ENCODE measurements at places on chromosomes 1 and 21.
A peak's percentile ranks its signal among the peaks of the same experiment; 100 is the strongest.

GRCh38 chr1:227947676-227948492, at the start of gene WNT9A:
Gene WNT9A (minus strand): TSS chr1:227947932. CDS start chr1:227947887, 45 bp downstream.
- no peak for DNase-seq

- DNase-seq: no peak
Observed at GRCh38 chr1:159510229-159510541, 25.6 kb downstream of the OR10J5 start.

- DNase-seq: no peak
Observed at GRCh38 chr1:177650947-177651346, 318.9 kb downstream of the SEC16B start.

DNA sequence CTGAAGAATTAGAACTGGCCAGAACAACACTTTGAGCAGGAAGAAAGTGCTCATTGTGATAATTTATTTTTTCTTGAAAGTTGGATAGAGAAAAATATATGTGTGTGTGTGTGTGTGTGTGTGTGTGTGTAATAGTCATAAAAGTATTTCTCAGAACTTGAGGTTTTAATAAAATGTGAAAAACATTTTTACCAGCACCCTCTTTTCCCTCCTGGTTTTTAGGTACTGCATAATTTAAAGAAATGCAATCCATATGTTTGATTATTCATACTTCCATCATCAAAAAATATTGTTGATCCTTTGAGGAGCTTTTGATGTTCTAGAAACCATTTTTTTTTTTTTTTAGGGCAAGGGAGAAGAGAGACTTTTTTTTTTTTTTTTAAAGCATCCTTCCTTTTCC, 66.8 kb upstream of the JUN start:
- no peak for DNase-seq

- no peak for DNase-seq
Observed at GRCh38 chr1:110859062-110859461, 13.9 kb upstream of the CD53 start.

GRCh38 chr1:11847667-11848372, at the start of gene NPPA:
Gene NPPA (minus strand): TSS chr1:11847783. CDS start chr1:11847684, 99 bp downstream.
- DNase-seq: no peak

GRCh38 chr1:201715801-201716741, 112.9 kb upstream of the IPO9 start:
- no peak for DNase-seq

DNA sequence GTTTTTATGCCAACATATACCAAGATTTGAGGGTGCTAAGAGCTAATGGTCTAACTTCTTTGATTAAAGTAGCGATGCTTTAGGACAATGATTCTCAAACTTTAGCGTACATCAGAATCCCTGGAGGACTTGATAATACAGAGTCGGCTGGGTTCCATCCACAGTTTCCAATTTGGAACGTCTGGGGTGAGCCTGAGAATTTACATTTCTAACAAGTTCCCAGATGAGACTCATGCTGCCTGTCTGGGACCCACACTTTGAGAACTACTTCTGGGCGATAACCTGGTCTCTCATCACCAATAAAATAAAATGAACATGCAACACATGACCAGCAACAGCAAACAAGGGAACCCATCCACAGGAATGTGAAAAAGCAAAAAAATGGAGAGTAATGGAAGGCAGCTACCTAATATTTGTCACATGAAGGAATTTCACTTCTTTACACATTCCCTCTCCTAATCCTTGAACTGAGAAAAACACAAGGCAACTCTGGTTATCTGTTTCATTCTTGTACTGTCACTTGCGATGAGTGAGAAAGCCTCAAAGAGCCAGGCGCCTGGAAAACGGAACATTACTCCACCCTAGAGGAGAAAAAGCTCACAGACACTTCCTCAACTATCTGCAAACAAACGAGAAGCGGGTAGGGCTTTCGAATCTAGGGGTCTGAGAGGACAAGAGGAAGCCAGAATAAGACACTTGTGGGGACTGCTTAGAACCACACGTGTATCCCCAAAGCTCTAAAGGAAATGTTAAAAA, 14.0 kb downstream of the HSF2BP start:
- no peak for DNase-seq

GRCh38 chr1:32981003-32981901, 16.6 kb upstream of the RNF19B start:
- DNase-seq: peak; percentile 53

- DNase-seq: no peak
Observed at GRCh38 chr1:36911561-36912364, 122.6 kb downstream of the GRIK3 start.

DNA sequence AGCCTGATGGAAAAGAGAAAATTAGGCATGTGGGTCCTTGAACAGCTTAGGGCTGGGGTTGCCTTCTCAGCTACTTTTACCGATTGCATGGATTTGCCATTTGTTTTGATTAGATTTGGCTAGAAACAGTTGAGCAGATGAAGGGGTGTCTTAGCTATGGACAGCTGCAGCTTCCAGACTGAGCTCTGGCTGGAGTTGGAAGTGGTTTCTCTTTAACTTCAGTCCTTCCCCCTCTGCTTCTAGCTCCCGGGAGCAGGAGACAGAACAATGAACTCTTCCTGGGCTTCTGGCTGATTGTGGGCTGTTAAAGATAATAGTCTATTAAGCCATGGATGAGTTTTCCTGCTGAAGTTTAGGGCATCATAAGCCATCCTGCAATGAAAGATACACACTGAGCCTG, 50.7 kb downstream of the UBE2T start:
- no peak for DNase-seq

DNA sequence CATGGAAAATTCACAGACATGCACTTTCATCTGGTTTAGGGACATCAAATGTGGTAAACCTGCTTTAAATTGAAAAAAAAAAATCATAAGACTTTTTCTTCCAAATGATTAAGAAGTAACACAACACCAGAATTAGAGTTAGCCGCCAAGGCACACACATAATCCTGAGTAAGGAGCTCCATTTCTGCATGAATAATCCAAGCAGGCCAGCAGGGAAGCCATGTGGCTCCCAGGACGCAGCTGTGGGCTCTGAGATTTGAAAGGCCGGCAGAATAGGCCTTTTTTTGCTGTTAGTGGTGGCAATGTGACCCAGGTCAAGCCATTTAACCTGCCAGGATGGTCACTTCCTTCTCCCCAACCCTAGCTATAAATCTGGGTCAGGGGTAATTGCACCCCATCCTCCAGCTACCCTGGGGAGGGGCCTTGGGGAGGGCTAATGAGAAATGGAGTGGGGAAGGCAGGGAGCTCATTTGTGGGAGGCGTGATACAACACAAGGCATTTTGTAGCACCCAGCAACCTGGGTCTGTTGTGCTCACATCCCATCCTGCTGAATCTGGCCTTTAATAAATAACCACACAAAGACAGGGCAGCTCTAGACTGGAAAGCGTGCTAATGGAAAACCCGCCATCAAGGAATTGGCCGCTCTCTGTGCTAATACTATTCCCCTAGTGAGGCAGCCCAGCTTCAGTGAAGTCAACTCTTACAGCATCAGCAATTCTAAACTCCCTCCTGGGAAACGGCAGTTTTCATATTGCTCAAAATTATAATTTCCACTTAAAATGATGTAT, 178.5 kb downstream of the RHOU start:
- no peak for DNase-seq

DNA sequence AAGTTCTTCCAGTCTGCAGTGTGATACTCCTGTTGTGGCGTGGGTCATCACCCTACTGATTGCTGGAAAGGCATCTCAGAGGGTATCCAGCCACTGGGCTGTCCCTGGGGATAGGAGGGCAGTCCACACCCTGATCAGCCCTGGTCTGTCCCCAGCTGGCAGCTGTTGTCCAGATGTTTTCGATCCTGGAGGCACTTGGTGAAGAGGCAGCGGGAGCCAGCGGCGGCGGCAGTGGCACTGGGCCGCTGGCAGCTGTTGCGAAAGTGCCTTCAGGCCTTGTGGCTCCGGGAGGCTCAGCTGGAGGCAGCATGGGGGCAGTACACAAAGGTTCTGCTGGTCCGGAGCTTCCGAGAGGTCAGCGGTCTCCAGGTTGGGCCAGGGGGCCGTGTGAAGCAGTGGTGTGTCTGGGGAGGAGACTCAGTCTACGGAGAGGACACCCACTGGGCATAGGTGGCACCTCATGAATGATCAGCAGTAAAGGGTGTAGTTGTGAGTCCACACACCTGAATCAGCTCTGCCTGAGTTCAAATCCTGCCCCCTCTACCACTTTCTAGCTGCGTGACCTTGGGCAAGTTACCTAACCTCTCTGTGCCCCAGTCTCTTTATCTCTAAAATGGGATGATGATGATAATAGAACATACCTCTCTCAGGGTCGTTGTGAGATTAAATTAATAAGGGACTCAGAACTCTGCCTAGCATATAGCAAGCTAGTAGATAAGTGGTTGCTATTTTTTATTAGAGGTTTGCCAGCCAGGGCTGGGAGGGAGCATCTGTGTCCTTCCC, 6.1 kb downstream of the C1orf167 start:
- DNase-seq: no peak

DNA sequence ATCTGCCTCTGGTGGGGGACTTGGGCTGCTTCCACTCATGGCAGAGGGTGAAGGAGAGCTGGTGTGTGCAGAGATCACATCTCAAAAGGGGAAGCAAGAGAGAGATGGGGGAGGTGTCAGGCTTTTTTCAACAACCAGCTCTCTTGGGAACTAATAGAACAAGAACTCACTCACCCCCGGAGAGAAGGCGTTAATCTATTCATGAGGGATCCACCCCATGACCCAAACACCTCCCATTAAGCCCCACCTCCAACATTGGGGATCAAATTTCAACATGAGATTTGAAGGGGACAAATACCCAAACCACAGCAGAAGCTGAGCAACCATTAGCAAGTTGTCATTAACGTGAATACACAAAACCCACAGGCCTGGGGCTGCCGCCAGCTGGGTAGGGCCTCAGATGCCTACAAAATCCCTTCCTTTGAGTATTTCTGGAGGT, 12.0 kb upstream of the VWA5B1 start:
- no peak for DNase-seq

DNA sequence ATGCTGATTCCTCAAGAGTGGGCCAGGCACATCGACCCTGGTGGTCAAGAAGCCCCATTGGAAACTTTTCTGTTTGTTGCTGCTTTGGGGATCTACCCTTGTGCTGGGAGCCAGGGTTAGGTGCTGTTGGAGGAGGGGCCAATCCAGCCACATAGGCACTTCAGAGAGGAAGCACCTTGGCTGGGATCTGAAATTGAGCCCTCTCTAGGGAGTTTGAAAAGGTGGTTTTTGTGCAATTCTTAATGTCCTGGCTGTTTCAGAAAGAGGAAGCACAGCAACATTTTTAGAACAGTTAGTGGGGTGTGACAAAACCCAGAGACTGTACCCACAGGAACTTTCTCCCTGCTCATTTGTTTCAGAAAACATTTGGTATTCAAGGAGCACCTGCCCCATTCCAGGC, 17.2 kb upstream of the BEND5 start:
- no peak for DNase-seq

Data from T-helper 9 cell (primary cell).